RCC 7860 (cell line): ENCODE measurements at places on chromosomes 3 and 15.

DNA sequence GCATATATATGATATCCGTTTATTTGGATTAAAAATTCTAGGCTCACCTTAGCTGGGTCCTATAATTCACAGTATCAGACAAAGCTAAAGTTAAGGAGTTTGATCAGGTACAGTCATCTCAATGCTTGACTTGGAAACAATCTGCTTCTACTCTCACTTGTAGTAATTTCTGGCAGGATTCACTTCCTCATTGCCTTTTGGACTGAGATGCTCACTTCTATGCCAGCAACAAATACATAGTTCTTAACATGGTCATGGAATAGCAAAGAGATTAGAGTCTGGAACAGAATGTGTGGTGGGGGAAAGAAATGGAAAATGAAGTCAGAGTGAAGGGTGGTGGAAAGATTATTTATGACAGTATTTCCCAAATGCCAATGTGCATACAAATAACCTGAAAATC is 693.6 kb downstream of the CADM2 start:
- DNase-seq = no peak

- no peak for DNase-seq
Observed at GRCh38 chr3:114721864-114722263, 425.2 kb downstream of the ZBTB20 start.

- DNase-seq = no peak
Observed at GRCh38 chr15:96038650-96039049, 291.9 kb upstream of the NR2F2 start.

- no peak for DNase-seq
Observed at GRCh38 chr15:36622197-36622795, 42.9 kb downstream of the CDIN1 start.

DNA sequence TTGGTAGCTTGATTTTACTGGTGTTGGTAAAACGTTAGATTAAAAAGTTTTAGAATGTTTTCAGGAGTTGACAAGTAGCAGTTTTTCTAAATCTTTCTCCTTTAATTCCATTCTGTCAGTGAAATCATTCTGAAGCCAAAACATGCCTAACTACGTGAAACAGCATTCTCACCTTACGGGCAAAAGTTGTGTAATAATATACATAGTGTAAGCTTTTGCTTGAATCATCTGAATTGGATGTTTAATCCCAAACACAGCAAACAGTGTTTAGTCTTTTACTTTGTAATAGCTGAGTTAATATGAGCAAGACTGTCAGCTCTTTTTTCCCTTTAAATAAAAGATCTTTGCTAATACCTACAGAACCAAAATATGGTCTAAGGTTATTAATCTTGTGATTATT is 100.6 kb downstream of the CYP19A1 start:
- no peak for DNase-seq

DNA sequence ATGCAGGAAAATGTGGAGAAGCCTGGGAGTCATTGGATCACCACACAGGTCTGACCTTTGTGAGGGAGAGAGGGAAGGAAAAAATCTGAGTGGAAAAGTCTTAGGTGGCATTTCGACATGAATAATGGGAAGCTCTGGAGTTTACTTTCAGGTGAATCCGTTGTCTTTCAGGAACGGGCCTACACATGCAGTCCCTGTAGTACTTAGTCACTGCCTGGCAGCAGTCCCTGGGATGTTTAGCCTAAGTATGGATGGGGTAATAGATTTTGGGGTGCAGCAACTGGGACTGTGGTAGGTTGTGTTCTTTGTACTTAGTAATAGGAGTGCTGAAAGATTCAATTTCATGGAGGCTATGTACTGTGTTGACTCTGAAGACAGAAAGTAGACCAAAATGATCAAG is 227.5 kb upstream of the EPHA3 start:
- no peak for DNase-seq

DNA sequence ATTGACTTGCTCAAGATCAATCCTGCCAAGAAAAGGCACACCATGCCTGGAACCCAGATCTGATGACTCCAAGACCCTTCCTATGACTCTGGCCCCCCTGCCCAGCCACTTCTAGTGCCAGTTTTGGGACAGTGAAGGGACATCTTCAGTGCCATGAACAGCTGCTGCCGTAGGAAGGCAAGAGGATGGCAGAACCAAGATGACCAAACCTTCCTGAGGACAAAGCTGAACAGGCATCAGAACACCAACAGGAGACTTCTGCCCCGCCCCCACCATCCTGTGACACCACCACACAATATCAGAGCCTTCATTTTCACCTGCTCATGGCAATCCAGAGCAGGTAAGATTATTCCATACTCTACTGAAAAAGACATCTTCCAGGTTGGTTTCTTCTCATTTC is 33.0 kb downstream of the ZNF445 start:
- no peak for DNase-seq

DNA sequence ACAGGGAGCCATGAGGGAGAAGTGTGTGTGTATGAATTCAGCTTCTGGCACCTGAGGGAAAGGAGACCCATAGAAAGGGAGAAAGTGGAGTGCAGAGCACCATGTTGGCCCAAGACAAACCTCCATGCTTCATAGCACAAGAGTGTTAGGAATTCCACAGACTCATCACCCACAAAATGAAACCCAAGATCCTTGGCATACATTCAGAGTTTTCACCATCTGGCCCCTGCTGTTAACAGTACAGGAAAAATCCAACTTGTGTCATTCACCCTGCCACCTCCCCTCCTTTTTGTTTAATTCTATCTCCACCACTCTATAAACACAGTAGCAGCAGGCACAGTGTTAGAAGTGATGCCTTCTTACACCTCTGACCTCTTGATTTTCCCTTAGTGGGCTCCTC is 60.0 kb upstream of the MNS1 start:
- peak; percentile 64 for DNase-seq

GRCh38 chr3:6862880-6863195 is 1.9 kb downstream of the GRM7 start:
- DNase-seq = no peak

DNA sequence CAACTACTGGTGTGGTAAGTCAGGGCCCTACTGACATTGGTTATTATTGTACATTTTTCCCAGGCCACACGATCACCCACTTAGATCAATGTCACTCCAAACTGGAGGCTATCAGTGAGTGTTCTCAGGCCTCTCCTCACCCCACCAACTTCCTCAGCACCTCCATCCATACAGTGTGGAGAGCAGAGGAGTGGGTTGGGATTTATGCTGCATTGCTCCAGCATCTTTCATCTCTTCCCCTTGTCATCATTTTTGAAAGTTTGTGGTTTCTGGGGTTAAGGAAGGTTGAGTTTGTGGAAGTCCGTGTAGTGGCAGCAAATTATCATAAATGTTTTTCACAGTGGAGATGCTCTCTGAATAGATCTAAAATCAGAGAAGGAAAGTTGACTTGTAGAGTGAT is 60.2 kb downstream of the TLNRD1 start:
- DNase-seq = no peak

GRCh38 chr3:80439490-80439889 is 671.7 kb upstream of the ROBO1 start:
- DNase-seq = no peak

DNA sequence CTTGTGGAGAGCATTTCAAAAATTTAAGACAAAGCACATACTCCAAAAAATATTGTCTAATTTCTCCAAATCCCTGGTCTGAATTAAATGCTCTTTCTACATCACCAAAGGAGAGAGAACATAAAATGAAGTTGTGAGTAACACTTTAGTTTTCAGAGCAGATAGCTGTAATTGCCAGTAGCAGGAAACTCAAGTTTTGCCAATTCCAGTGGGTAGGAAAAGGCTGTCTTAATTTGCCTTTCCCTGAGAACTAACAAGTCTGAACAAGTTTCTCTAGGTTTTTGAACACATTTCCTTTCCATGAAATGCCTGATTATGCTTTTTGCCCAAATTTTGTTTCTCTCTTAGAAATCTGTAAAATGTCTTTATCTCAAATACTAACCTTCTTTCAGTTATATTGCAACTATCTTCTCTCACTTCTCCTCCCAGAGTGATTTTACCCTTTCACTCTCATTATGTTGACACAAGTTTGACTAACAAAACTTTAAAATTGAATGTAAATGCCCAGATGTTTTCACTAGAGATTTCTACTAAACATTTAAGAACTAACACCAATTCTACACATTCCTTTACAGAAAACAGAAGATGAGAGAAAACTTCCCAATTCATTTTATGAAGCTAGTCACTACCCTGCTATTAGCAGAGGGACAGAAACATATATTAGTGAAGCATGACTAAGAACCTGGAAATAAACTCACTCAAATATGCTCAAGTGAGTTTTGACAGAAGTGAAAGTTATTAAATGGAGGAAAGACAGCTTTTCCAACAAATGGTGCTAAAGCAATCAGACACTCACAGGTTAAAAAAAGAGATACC is 38.4 kb downstream of the RFX7 start:
- no peak for DNase-seq

- DNase-seq = no peak
Observed at GRCh38 chr3:8650583-8651416, 6.2 kb upstream of the SSUH2 start.

- no peak for DNase-seq
Observed at GRCh38 chr3:36447061-36447460, 66.8 kb downstream of the STAC start.

DNA sequence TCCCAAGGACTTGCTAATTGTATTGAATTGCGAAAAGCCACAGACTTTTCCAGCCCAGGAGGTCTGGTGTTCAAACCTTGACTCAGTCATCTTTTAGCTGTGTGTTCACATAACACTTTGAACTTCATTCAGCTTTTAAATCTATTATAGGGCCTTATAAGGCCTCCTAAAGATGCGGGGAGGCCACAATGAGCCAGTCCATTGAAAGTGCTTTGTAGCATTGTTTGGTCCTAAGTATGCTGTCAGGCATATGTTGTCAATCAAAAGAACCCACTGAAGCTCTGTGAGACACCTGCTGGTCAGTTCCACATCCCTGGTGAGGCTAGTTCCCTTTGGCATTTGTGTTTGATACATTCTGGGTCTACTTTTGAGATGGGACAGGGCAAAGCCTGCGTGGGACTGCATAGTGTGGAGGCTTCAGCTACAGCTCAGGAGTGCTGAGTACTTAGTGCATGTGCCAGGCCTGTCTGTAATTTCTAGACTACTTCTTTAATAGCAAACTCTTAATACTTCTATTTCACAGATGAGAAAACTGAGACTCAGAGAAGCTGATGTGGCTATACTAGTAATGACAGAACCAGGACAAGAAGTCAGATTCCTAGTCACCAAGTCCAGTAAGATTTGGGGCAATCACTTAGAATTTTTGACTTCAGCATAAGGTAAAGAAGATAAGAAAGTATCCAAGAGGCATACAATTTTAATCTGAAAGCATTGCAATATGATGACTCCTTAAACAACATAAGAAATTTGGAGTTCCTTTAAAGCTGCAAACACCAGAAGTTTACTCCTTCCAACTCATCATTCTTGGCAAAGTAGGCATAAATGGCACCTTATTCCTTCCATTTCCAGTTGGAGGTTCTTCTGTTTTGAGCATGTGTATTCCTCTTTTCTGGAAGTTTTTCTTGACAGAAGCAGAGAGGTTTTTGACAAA is 213.0 kb downstream of the PDCD6IP start:
- DNase-seq = no peak

GRCh38 chr3:102715030-102715697 is 280.3 kb downstream of the ZPLD1 start:
- DNase-seq = peak; percentile 60

DNA sequence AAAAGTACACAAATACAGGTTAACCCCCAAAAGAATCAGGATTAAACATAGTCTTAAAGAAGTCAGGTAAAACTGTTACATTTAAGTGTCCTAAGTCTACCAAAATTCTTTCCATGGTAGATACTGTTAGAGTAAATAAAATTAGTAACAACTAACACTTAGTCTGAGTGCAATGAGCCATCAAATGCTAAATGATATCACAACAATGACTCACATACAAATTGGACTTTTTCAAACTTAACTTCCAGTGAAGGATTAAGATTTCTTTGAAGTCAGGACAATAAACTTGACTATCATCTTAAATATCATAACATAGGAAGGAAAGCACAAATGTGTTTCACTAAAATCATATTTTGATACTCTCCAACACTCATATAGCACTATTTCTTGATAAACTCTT is 43.9 kb downstream of the ZNF148 start:
- no peak for DNase-seq

GRCh38 chr15:48965972-48966371 is 2.3 kb upstream of the SHC4 start:
- DNase-seq = peak; percentile 17

DNA sequence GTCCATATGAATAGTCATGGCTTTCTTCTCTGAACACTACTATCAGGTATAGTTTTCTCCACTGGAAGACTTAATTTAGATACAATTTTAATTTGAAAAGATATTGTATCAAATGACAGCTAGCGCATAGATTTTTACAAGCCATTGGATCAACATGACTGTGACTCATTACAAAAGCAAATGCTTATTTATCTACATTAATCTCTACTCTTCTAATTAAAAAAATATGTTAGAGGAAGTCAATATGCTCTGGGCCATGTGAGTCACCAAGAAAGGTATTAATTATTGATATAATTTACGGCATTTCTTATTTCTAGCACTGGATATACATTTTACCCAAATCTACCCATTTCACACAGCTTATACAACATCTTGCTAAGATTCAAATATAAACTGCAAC is 800.3 kb upstream of the GBE1 start:
- DNase-seq = no peak

GRCh38 chr3:148066802-148067201 is 630.9 kb upstream of the AGTR1 start:
- no peak for DNase-seq

DNA sequence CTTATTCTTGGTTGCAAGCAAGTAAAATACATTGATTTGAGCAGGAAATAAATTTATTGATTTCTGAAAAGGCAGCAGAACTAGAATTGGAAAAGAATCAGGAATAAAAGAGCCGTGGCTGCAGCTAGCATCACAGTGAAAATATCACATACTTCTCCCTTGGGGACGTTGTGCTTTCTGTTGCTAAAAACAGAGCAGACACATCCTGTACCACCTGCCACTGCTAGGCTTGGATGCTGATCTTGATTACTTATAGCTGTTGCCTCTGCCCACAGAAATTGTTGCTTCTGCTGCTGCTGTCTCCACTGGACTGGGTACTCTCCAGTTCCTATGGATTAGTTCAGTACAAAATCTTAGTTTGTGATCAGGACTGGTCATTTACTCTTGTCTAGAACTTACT is 283.8 kb downstream of the C3orf38 start:
- no peak for DNase-seq

DNA sequence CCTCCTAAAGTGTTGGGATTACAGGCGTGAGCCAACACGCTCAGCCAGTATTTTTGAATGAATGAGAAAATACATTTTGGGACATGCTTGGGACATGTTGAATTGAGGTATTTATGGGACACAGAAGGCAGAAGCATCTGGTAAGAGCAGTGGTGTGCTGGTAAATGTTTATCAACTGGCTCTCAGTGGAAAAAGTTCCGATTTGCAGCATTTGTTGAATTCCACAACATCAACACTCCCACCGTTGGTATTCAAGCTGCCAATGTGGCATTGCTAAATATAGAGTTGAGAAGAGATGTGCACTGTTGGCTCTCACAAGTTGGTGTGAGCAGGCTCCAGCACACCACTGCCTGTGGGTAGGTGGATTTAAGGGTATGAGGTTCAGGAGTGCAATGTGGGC is 35.8 kb upstream of the LRRFIP2 start:
- no peak for DNase-seq

- no peak for DNase-seq
Observed at GRCh38 chr3:127260826-127261555, 26.9 kb downstream of the PRR20G start.

- DNase-seq = no peak
Observed at GRCh38 chr3:72844436-72844993, 3.7 kb downstream of the SHQ1 start.
